ENCODE measurements at places on chromosomes 3 and 15. TPM values are rescaled to one million over a fixed set of nuclear protein-coding genes. Genes with fewer than 3 reads are reported as not detected.

Gene BAHD1
- 18.5 TPM for total RNA-seq

Gene AGTR1
- 18.6 TPM for total RNA-seq

Gene FBXO40
- total RNA-seq: not detected

Gene PLSCR5
- total RNA-seq: not detected

Gene MYO5C
- 6.4 TPM for total RNA-seq

Gene CRYBG3
- 32.6 TPM for total RNA-seq

Gene TTC21A
- total RNA-seq: 2.7 TPM

Gene SYNPR
- not detected for total RNA-seq

Gene GASK1A
- total RNA-seq: 3.2 TPM

Gene TBC1D5
- total RNA-seq: 66.2 TPM

Gene LYZL4
- total RNA-seq: not detected

Gene IL17RC
- 95.5 TPM for total RNA-seq

Gene MGLL
- total RNA-seq: 57.4 TPM

Gene LRRN1
- 8.0 TPM for total RNA-seq

Gene PCLAF
- 1.2 TPM for total RNA-seq

Gene LSMEM2
- not detected for total RNA-seq

Gene CALML4
- 3.4 TPM for total RNA-seq

Gene PODXL2
- total RNA-seq: 7.1 TPM

Gene FURIN
- total RNA-seq: 114 TPM

Gene BCL6
- 271 TPM for total RNA-seq

Gene SCAMP5
- total RNA-seq: 1.1 TPM

Gene HGD
- total RNA-seq: not detected

Gene COL8A1
- 7.6 TPM for total RNA-seq

Gene WDR73
- total RNA-seq: 26.5 TPM

Gene RYK
- 50.6 TPM for total RNA-seq

Gene NDUFAF3
- total RNA-seq: 58.4 TPM

Gene ITGA11
- 0.91 TPM for total RNA-seq

Gene SLC2A2
- total RNA-seq: not detected

Data from lower leg skin (tissue), 4 donors.